ENCODE measurements at places on chromosomes 1 and 21.
A peak's percentile ranks its signal among the peaks of the same experiment; 100 is the strongest.

- DNase-seq: no peak
Observed at GRCh38 chr1:230516889-230517288, 90.8 kb upstream of the PGBD5 start.

- no peak for DNase-seq
Observed at GRCh38 chr1:202167708-202168415, 7.5 kb upstream of the PTPN7 start.

DNA sequence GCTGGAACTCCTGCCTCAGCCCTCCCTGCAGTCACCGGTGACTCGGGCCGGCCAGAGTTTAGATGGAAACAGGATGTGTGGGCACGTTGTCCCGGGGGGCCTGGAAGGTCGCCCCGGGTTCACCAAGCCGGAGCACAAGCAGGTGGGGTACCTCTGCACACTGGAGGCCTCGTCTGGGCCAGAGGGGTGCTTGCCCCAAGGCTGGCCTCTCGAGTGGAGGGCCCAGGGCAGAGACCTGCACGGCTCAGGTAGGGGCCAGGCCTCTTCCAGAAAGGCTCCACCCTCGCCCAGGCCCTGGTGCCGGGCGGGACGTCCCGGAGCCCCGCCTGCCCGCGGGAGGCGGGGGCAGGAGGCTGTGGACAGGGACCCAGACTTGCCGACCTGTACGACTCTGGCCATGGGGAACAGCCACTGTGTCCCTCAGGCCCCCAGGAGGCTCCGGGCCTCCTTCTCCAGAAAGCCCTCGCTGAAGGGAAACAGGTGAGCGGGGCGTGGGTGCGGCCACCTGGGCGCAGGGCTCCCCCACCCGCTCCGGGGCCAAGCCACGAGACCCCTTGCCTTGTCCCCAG lies at the start of gene PLEKHN1:
Gene PLEKHN1, plus strand, starts transcription at position 348 of the 569 bp plus-strand sequence. Its CDS starts 50 bp downstream, at position 398.
- no peak for DNase-seq

GRCh38 chr1:65420590-65421350 lies at the start of the genes LEPR and LEPROT:
Gene LEPR, plus strand, starts transcription at chr1:65420668. Its CDS starts 144,898 bp downstream, at chr1:65565566.
Gene LEPROT, plus strand, starts transcription at chr1:65420668. Its CDS starts 57 bp downstream, at chr1:65420725.
- no peak for DNase-seq

GRCh38 chr1:230977761-230978490 lies 735 bp downstream of the TTC13 start:
- DNase-seq: no peak

DNA sequence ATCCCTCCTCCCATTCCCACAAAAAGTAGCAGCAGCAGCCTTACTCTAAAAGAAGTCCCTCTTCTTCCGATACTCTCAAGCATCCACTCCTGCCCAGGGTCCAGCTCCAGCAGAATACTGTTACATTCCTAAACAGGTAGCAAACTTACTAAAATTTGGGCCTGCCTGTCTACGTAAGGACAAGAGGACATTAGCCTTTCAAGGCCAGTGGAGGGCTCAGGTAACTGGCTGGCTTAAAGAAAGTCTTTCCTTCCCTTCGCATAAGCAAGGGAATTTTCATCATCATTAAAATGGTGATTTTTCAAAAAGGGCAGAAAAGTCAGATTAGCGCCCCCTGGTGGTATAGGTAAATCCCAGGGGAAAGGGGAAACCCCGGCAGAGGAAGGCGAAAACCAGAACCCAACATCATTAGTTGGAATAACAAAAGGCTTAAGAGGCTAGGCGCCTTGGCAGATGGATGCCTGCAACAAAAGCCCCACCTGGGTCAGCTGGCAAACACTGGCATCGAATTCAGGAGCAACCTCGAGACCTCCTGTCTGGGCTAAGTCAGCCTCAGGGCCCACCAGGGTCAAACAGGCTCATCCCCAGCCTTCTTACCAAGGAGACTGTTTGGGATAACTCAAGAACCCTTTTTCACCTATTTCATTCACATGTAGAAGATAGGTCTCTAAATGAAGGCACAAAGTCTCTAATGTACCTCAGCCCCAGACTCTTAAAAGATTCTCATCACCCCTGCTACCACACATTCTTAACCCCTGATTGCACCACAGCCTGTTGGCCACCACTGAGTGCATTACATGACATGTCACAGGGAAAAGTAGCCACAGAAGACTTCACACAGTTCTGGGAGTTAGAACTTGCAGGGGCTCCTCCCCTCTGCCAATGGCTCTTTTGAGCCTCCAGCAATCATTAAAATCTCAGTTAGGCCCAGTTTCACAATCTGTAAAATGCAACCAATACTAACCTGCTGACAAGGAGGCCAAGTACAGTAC lies 36.7 kb downstream of the ERI3 start:
- peak; percentile 5 for DNase-seq

DNA sequence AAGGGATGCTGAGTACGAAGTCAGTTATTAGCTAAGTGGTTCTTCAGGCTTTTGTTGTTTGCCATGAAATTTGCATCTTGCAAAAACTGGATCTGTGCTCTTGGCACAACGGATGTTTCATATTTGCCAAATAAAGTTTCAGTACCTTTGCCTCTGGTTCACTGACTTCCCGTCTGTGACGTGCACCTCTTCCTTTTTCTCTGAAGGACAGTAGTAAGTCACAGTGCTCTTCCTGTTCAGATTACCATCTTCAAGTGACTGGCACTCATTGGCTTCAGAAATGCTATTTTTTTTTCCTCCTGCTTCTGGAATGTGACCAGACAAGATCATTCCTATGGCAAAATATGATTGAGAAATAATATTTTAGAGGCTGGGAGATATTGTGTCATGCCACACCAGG lies 75.9 kb upstream of the GREM2 start:
- DNase-seq: no peak

GRCh38 chr1:99970713-99971255 lies 988 bp downstream of the SLC35A3 start:
- no peak for DNase-seq

- DNase-seq: no peak
Observed at GRCh38 chr1:154859151-154859785, 10.8 kb downstream of the KCNN3 start.

GRCh38 chr1:9871707-9872425 lies 38.2 kb downstream of the CTNNBIP1 start:
- DNase-seq: no peak

- no peak for DNase-seq
Observed at GRCh38 chr21:28436286-28436932, 556.3 kb downstream of the LTN1 start.

DNA sequence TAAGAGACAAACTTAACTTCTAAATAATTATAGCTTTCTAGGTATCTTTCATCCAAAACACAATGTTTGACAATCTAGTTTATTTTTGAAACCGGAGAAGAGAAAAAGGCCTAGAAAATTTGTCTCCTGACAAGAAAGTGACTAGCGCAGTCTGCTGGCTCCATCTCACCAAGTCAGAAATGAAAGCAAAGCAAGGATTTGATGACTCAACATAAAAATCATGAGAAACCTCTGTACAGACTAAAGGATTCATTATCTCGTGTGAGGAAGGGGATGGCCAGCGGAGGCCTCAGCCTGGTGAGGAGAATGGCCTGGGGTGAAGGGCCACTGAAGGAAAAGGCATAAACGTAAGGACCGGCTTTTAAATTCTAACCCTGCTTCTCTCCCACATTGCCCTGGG lies 20.0 kb upstream of the TSNAX start:
- DNase-seq: no peak

- no peak for DNase-seq
Observed at GRCh38 chr1:178189814-178190213, 95.9 kb downstream of the RASAL2 start.

GRCh38 chr1:212186427-212187207 lies 98.6 kb upstream of the PPP2R5A start:
- no peak for DNase-seq

- no peak for DNase-seq
Observed at GRCh38 chr1:199725002-199725565, 302.4 kb upstream of the NR5A2 start.

GRCh38 chr1:43009274-43009673 lies 50.6 kb upstream of the SLC2A1 start:
- no peak for DNase-seq

DNA sequence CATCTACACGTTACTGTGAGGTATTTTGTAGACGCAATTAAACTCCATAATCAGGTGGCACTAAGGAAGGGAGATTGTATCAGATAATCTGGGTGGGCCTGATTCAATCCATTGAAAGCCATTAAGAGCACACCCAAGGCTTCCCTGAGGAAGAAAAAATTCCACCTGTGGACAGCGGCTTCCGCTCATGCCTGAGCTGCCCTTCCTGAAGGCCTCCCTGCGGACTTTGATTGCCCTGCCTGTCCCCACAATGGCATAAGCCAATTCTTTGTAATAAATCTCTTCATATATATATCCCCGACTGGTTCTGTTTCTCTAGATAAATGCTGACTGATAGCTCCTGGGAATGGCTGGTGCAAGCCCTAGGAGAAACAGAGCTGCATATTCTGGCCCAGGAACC lies 138.3 kb downstream of the TGFBR3 start:
- no peak for DNase-seq

DNA sequence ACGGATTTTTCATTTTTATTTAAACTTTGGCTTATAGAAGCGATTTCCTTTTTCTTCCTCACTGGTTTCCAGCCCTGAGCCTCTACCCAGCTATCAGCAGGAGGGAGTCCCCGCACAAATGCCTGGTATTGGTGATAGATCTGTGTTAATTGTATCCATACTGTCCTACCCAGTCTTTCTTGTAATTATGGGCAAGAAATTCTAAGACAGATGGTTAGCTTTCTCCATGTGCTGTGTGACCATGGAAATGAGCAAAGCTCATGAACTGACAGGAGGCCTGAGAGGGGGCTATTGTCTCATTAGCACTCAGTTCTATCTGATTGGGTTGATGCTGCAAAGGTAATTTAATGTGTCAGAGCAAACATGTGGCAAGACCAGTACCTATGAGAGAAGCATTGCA lies 108.1 kb upstream of the IVNS1ABP start:
- no peak for DNase-seq

- DNase-seq: no peak
Observed at GRCh38 chr1:234675572-234675971, 65.6 kb upstream of the IRF2BP2 start.

- DNase-seq: no peak
Observed at GRCh38 chr1:245671349-245671748, 516.6 kb downstream of the KIF26B start.

GRCh38 chr1:189323091-189323490 lies 1154.6 kb downstream of the BRINP3 start:
- no peak for DNase-seq

DNA sequence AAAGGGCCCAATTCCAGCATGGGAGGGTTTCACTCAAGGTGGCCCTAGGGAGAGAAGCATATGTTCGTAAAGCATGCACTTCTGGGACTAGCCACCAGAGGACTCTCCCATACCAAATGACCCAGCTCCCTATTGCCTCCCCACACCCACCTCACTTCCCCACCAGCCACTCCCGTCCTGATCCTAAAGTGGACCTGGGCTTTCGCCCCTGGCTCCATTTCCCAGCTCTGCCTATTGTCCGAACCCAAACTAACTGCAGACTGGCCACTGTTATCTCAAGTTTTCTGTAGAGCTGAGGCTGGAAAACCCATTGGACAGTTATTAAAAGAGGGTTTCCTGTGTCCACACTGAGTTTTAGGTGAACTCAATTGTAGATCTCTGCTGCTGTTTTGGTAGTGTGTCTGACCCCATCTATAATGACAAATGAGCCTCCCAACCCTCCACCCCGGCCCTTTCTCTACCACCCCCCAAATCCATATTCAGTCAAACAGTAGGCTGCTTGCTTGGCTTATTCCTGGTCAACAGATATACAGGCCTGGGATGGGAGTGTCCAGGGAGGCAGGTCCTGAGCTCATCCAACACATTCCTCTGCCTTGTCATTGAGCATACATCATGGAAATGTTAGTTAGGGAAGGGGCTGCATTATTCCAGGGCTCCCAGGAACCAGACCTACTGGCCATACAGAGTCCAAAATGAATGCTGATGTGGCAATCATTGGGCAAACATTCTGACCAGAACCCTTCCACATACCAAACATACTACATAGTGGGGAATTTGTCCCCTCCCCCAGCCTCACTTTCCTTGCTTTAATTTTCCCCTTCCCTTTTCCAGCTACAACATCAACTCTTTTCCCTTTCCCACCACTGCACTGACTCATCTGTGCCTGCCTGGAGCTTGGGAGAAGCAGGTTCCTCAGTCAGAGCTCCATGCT lies 59.2 kb downstream of the ABCA4 start:
- DNase-seq: no peak

DNA sequence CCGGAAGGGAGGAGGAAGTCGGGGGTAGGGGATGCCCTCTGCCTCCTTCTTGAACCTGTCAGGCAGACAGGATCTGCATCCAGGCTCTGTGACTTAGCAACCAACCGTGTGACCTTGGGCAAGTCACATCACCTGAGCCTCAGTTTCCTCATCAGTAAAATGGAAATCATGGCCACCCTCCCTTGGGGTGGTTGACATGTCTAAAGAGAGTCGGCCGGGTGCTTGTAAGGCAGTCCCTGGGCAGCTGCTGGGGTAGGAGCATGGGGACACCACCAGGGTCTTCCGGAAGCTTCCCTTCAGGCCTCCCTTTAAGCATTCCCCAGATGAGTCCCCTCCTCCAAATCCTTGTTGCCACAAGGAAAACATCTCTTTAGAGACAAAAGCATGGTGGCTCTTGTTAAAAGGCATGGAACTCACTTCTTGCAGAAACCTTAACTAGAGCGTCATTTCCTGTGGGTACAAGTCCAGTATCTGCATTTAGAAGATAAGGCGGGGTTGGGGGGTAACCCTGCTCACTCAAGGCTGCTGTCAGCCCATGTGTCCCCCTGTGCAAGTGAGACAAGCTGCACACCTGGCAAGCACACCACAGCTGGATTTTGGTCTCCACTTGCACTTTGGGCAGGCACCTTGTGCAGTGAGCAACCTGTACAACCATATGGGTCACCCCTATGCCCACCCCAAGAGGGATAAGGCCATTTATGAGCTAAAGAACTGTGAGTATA lies 10.4 kb downstream of the CLCNKB start:
- no peak for DNase-seq

DNA sequence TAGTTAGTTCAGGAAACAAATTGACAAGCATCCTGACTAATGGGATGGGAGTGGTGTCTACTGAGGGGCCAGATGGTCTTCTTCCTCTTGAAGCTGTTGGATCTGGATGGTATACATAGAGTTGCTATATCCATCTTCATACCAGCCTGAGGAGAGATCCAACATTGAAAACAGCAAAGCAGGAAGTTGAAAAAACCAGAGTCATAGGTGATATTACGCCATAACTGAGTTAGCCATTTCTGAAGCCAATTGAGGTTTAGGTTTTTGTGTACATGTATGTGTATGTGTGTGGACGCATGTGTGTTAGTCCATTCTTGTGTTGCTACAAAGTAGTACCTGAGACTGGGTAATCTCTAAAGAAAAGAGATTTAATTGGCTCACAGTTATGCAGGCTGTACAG lies 2.3 kb upstream of the TSPAN2 start:
- no peak for DNase-seq

DNA sequence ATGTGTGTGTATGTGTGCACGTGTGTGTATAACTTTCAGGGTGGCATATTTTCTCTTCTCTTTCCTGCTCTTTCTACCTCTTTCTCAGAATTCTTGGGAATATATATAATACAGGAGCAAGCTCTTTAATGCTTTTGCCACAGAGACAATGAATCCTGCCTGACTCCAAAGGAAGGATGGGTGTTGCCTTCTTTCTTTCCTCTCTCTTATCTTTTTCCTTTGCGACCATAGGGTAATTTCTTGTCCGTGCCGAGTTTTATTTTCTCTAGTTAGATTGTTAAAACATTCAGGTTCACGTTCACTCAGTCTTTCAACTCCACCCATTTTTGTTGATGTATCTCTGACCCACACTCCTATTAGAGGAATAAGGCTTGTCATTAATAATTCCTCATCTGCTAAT lies 129.0 kb upstream of the C1orf21 start:
- DNase-seq: no peak

All from activated CD8-positive, alpha-beta memory T cell treated with anti-CD3 and anti-CD28 coated beads for 1 hour (primary cell).